ENCODE measurements at places on chromosomes 12 and 14. TPM values are rescaled to one million over a fixed set of nuclear protein-coding genes. Genes with fewer than 3 reads are reported as not detected.

Gene CMAS
- total RNA-seq = 32.2 TPM

Gene RGS6
- total RNA-seq = 1.4 TPM

Gene EFS
- total RNA-seq = not detected

Gene RPS6KL1
- 4.6 TPM for total RNA-seq
